Cardiac muscle cell (in vitro differentiated cells and primary cell): ENCODE measurements at places on chromosomes 6 and 20. TPM values are rescaled to one million over a fixed set of nuclear protein-coding genes. Genes with fewer than 3 reads are reported as not detected.

EDN1 gene
- 0.32 and 0.86 TPM in 2 replicates for total RNA-seq

FAM209B gene
- not detected in 2 replicates for total RNA-seq

SLC22A7 gene
- total RNA-seq, result not detected in 2 replicates

CCN6 gene
- not detected in 2 replicates for total RNA-seq

CTAGE9 gene
- not detected in 2 replicates for total RNA-seq

SEC23B gene
- 22.9 and 26.6 TPM in 2 replicates for total RNA-seq

ABHD16B gene
- not detected in 2 replicates for total RNA-seq

GRCh38 chr6:53441761-53442160, 93.0 kb upstream of the ELOVL5 start:
- H3K27ac ChIP-seq, result no peak overlapping the region
- H3K36me3 ChIP-seq, result no peaks in the 10 kb centered on the region
- H3K27me3 ChIP-seq, result no peaks in the 10 kb centered on the region
- H3K4me3 ChIP-seq, result no peak overlapping the region

GRCh38 chr20:5586720-5587119, 163.5 kb upstream of the SHLD1 start:
- no peak for DNase-seq
- H3K4me3 ChIP-seq, result no peak overlapping the region
- H3K27me3 ChIP-seq, result no peaks in the 10 kb centered on the region
- peaks cover 18% of the 10 kb centered on the region for H3K36me3 ChIP-seq

DNA sequence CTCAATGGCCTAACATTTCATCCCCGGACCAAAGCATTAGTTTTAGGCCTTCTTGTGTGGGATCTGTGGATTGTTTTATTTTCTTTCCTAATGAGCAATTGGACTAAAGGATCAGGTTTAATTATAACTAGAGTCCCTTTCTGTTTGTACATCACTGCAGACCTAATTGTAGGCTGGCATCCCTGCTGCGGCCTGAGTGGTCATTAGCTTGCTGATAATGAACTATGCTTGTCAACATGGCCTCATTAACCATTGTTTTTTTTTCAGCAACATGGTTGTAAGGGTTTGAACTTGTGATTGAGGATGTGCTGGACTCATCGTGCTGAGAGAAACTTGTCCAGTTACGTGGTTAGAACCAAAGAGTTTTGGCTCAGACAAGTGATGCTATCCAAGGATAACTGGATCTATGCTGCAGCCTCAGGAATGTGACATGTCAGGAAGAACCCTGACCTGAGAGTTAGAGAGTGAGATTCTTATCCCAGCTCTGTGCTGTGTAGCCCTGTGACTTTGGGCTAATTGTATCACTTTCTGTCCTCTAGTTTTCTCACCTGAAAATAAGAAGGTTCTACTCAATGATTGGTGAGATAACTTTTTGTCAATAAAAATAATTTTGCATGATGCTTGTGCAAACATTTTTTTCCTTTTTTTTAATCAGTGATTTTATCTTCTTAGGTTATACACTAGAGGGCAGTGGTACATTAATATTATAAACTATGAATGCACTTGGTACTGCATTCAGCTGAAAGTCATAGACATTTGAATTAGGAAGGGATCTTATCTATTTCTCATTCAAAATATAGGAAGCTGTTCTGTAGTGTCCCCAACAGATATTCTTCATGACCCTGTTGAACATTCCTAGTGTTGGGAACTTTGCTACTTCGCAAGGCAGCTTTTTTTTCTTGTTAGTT, 140.9 kb downstream of the RNF144B start:
- H3K4me1 ChIP-seq, result no peaks in the 10 kb centered on the region
- peak; percentile 32 for DNase-seq
- no peaks in the 10 kb centered on the region for H3K27me3 ChIP-seq
- H3K4me3 ChIP-seq, result no peak overlapping the region
- H3K27ac ChIP-seq, result no peak overlapping the region

DNA sequence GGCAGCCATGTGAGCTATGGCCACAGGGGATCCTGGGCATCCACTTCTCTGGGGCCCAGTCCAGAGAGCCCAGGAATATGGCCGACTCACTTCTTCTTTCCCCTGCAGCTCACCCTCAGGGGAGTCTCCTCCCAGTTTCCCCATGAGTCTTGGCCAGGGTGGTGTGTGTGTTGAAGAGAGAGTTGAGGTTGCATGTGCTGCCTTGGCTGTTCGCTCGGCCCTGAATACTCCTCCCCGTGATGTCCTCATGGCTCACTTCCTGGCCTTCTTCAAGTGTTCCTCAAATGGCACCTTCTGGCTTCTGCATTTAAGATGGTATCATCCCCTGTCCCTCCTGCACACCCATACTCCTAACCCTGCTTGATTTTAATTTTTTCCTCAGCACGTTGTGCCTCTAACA, 3.2 kb upstream of the TREML1 start:
- no peaks in the 10 kb centered on the region for H3K4me1 ChIP-seq
- no peak for DNase-seq
- no peak overlapping the region for H3K27ac ChIP-seq
- no peaks in the 10 kb centered on the region for H3K27me3 ChIP-seq
- no peak overlapping the region for H3K4me3 ChIP-seq
- H3K36me3 ChIP-seq, result no peaks in the 10 kb centered on the region

DNA sequence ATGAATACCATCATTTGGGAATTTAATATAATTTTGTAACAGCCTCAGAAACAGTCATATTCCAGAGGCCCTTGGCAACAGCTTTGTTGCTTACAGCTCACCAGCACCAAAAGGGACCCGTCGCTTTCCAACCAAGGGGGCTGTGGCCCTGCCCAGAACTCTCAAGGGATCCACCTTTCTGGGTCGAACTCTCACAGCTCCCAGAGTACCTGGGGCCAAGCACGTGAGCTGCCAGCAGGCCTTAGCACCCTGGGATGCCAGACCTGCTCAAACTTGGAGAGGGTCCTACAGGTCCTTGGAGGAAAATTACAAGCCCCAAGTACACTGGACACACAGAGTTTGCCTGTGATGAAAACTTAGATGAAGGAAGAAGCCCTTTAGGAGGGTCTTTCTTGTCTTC, 66.6 kb downstream of the SNX5 start:
- no peaks in the 10 kb centered on the region for H3K27me3 ChIP-seq
- no peaks in the 10 kb centered on the region for H3K4me1 ChIP-seq
- H3K4me3 ChIP-seq, result no peak overlapping the region

DNA sequence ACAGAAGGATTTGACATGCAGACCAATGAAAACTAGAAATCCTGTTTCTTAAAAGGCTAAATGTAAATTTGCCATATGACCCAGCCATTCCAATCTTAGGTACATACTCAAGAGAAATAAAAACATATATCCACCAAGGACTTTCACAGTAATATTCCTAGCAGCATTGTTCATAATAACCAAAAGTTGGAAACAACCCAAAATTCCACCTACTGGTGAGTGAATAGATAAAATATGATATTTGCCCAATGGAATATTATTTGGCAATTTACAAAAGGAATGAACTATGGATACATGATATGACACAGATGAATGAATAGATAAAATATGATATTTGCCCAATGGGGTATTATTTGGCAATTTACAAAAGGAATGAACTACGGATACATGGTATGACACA, 22.7 kb downstream of the MTCL3 start:
- H3K4me1 ChIP-seq, result no peaks in the 10 kb centered on the region
- H3K27me3 ChIP-seq, result no peaks in the 10 kb centered on the region
- no peak overlapping the region for H3K27ac ChIP-seq
- DNase-seq, result no peak

- H3K4me3 ChIP-seq, result no peak overlapping the region
- DNase-seq, result no peak
- no peaks in the 10 kb centered on the region for H3K27me3 ChIP-seq
- peaks cover 14% of the 10 kb centered on the region for H3K4me1 ChIP-seq
- peak overlapping the region; percentile 11 for H3K27ac ChIP-seq
- no peaks in the 10 kb centered on the region for H3K36me3 ChIP-seq
These were observed 45.2 kb downstream of the UTRN start for GRCh38 chr6:144330017-144330987.

DNA sequence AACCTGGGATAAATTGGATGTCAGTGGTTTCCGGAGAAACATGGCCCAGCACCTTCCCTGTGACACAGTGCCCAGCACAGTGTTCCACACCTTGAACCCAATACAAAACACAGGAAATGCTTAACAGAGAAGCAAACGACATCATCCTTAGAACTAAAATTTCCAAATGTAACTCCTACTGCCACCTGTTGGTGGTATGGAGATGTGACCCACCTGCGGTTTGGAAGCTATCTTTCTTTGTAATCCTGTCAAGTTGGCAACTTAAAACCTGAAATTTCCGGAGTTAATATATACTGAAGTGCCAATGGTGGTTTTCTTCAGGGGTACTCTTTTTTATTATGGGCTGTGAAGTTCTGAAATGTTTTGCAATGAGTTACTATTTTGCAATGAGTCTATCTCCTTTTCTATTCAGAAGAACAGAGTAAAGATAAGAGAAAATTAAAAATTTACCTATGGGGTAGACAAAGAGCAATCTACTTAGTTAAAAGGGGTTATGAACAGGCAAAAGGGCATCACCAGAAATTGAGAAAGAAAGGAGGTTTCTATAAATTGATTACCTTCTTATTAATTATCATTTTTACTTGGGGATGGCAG, 658.8 kb downstream of the PTPRT start:
- peak; percentile 24 for DNase-seq
- H3K27me3 ChIP-seq, result peaks cover 3% of the 10 kb centered on the region
- no peak overlapping the region for H3K4me3 ChIP-seq

DNA sequence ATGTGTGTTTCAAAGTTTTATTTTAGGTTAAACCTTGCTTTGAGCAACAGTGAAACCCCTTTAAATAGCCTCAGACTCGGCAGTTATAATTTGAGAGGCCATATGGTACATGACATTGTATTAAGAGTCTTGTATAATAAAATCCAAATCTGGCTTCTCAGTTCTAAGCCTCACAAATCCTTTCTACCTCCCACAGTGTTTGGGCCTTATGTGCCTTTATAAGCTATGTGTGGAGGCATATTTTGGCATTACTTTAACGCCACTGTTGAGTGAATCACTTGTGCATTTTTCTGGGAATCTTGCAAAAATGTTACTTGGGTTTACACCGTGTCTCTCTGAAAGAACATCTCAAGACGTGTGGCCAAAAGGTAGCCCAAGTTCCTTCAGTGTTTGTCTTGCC, 152.4 kb downstream of the COL9A1 start:
- no peaks in the 10 kb centered on the region for H3K36me3 ChIP-seq
- H3K27me3 ChIP-seq, result no peaks in the 10 kb centered on the region
- no peak overlapping the region for H3K27ac ChIP-seq
- H3K4me1 ChIP-seq, result peaks cover 7% of the 10 kb centered on the region
- no peak for DNase-seq
- no peak overlapping the region for H3K4me3 ChIP-seq

DNA sequence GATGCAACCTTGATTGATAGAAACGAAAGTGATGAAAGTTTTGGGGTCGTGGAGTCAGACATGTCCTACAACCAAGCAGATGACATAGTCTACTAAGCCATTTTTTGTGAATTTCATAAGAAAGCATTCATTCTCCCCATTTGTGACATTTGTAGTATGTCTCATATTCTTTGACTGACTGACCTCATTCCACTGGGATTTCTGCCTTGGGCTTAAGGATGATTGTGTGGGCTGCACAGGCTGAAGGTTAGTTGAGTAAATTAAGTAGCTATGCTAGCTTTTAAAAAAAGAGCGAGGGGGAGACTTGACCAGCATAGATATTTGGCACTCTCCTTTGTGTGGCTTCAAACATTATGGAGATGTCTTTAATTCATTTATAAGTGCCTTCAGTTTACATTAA, 28.9 kb downstream of the STMND1 start:
- no peak overlapping the region for H3K4me3 ChIP-seq
- no peaks in the 10 kb centered on the region for H3K36me3 ChIP-seq
- DNase-seq, result no peak
- no peaks in the 10 kb centered on the region for H3K27me3 ChIP-seq
- no peaks in the 10 kb centered on the region for H3K4me1 ChIP-seq

DNA sequence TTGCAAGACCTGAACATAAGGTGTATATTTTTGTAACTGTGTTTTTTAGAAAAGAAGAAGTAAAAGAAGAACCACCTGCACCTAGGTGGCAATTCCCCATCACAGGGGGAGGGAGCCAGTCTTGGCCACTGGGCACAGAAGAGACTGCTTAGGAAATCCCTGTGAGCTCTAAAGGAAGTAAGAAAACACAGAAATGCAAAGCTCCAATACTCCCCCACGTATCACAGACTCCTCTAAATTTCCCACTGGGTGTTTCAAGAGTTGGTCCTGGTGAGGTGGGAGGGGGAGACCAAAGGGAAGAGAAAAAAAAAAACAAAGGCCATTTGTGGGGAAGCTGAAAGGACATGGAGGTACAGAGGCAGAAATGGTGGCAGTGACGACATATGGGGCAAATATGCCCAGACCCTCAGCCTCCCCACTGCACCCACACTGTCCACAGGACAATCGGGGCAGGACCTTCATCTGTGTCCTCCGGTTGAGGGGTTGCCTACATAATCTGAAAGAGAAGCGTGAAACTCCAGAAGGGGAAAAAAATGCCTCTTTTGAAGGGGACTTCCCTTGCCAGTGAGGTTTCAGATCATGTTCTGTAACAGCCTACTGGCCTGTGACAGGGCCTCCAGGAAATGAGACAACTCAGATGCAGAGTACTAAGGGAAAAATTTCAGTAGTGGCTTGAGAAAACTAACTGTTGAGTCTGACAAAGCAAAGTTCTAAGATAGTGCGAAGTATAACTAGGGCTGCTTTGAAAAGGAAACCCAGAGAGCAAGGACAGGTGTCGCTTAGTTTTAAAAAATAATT, 226.2 kb upstream of the MARCKS start:
- peaks cover 5% of the 10 kb centered on the region for H3K27me3 ChIP-seq
- H3K27ac ChIP-seq, result peak overlapping the region; percentile 43
- H3K4me1 ChIP-seq, result peaks cover 18% of the 10 kb centered on the region
- peak; percentile 24 for DNase-seq
- no peak overlapping the region for H3K4me3 ChIP-seq

- H3K27me3 ChIP-seq, result no peaks in the 10 kb centered on the region
- peaks cover 7% of the 10 kb centered on the region for H3K36me3 ChIP-seq
- peaks cover 34% of the 10 kb centered on the region for H3K4me1 ChIP-seq
- H3K27ac ChIP-seq, result peak overlapping the region; percentile 86
These were observed 18.3 kb downstream of the MRPS18A start for GRCh38 chr6:43669050-43669921.
